NCI-H2171 treated with DMSO at 0.1 percent for 48 hours (cell line): ENCODE measurements at places on chromosomes 5 and 9.
A peak's percentile ranks its signal among the peaks of the same experiment; 100 is the strongest.

- DNase-seq = no peak
Measured at GRCh38 chr5:87945286-87945650, 323.4 kb downstream of the TMEM161B start.

- DNase-seq = no peak
Measured at GRCh38 chr9:98559561-98559960, 149.2 kb downstream of the GABBR2 start.

- DNase-seq = no peak
Measured at GRCh38 chr5:109805883-109806282, 116.2 kb downstream of the MAN2A1 start.

DNA sequence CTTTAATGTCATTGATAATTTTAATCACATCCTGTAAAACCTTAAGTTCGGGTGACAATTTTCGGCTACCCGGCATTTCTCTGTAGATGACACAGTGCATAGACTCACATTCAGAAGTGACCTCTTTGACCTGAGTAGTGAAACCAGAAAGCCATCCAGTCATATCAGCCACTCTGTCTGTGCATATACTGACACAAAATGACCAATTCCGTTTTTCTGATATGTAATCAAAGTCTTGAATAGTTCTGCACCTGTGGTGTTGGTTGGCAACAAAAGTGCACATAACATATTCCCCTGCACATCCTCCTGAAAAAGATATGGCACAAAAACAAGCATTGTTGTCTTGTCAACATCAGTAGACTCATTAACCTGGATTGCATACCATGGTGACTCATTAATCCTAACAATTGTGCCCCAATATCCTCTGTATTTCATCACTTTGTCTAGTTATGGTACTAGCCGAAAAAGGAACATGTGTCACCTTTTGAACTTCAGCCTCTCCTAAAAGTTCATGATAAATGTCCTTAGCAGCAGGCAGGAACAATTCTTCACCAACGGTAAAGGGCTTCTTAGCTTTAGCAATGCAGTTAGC is 4.6 kb upstream of the HNRNPA0 start:
- no peak for DNase-seq

DNA sequence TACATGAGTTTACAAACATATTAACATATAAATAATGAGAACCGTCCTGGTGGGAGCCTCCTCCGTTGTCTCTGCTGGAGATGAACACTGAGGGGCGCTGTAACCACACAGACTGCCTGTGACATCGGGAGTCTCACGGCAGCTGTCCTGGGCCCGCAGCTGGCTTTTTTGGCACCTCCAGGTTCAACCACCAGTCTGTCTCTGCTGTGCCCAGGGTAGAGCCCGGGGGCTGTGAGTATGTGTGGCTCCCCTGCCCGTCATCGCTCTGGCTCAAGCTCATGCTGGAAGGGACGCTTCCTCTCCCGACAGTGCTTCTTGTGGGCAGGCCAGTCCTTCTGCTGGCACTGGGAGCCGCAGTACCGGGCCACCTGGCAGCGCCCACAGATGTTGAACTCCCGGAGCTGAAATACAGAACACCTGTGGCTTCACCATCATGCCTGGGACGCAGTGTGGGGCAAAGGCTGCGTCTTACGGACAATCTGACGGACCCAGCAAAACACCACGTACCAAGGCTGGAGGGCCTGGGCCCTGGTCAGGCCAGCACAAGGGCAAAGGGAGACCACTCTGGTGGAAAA is 3.6 kb upstream of the DPH7 start:
- no peak for DNase-seq

GRCh38 chr9:124475158-124475867 is 25.1 kb downstream of the ADGRD2 start:
- DNase-seq = no peak

- no peak for DNase-seq
Measured at GRCh38 chr5:92980491-92980890, 600.5 kb downstream of the NR2F1-AS1 start.

DNA sequence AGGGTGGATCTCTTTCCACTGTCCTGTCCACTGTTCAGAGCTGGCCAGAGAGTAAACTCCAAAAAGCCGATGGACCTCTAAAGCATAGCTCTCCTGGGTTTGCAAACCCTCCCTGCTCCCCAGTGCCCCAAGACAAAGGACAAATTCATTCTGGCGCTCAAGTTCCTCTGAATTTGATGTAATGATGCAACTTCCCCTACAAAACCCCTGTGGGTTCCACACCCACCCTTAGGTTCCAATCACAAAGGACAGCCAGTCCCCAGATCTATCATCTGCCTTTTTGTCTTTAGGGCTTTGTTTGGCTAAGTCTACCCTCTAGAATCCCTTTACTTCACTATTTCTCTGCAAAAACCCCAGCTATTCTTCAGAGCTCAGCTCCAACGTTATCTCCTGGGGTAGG is 57.4 kb upstream of the SLC25A51 start:
- no peak for DNase-seq

DNA sequence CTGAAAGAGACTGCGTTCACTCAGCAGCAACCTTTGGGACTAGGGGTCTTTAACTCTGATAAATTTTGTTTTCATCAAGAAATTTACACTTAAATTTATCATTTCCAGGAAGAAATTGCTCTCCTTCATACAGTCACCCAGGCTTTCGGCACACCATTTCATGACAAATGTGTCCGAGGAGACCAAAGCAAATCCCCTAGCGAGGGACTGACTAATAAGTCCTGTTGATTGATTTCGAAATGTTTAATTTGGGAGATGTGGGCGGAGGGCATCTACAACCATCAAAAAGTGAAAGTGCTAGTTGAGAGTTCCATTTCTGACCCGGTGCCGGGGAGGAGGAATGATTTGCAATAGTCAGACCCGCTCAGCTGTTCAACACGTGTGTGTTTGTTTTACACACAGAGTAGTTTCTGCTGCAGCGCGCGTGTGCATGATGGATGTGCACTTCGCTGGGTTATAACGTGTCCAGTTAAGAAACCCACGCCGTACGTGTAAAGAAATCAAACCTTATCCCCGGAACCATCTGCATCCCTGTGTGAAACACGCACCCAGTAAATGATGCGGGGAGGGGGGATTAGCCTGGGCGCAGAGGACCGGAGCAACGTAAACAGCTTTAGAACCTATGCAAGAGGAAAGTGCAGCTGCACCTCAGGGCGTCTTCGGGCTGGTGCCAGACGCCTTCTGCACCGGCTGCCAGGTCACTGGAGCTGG is 845 bp upstream of the NR4A3 start:
- peak; percentile 78 for DNase-seq

DNA sequence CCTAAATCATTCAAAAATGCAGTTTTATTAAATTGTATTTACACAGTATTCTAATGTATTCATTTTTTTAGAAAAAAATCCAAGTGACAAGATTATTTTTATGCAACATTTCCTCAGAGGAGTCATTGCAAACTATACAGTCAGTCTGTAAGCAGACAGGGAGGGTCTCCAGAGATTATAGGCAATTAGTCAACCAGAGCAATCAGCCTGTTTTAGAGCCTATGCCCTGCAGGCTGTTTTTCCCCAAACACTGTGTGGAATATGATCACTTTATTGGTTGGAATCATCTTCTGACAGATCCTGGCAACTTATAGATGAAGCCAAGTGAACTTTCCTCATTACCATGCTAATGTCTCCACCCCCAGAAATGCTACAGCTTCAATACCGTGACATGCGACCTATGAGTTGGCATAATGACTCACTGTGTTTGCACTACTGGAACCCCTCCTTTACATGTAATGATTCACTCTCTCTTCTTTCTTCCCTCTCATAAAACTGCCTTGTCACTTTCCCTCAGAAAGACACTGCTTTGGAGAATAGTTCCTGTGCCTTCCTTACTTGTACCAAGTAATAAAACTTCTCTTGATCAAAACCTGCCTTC is 577.7 kb upstream of the FTMT start:
- no peak for DNase-seq

- no peak for DNase-seq
Measured at GRCh38 chr5:56543441-56544388, 271.6 kb upstream of the MAP3K1 start.

- no peak for DNase-seq
Measured at GRCh38 chr5:143879646-143880045, 67.7 kb downstream of the HMHB1 start.

GRCh38 chr5:1409381-1410110 is 35.7 kb downstream of the SLC6A3 start:
- DNase-seq = no peak

- no peak for DNase-seq
Measured at GRCh38 chr5:3103262-3103811, 351.9 kb upstream of the IRX2 start.

DNA sequence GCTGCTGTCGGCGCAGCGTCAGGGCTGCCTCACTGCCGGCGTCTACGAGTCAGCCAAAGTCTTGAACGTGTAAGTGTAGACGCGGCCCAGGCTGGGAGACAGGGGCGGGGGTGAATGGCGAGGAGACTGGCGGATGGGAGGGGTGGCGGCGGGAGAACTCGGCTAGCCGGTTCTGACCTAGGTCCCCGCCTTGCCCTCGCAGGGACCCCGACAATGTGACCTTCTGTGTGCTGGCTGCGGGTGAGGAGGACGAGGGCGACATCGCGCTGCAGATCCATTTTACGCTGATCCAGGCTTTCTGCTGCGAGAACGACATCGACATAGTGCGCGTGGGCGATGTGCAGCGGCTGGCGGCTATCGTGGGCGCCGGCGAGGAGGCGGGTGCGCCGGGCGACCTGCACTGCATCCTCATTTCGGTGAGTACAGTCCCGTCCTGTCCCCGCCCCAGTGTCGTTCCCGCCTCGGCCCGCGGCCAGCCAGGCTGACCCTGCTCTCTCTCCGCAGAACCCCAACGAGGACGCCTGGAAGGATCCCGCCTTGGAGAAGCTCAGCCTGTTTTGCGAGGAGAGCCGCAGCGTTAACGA is 745 bp downstream of the GADD45G start:
- peak; percentile 47 for DNase-seq

DNA sequence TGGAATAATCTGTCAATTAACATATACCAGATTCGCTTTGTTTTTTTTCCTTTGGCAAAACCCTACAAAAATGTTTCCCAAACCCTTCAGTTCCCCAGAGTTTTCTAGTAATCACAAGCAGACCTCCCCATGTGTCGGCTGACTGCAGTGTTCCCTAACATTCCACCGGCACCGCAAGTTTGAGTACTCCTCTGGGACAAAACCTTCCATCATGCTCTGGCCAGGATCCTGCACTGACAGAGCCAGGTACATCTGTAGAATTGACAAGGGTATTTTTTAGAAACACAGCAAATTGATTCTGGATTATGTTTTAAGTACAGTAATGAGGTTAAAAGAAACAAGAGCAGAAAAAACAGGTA is 174.7 kb downstream of the GAS1 start:
- DNase-seq = no peak

DNA sequence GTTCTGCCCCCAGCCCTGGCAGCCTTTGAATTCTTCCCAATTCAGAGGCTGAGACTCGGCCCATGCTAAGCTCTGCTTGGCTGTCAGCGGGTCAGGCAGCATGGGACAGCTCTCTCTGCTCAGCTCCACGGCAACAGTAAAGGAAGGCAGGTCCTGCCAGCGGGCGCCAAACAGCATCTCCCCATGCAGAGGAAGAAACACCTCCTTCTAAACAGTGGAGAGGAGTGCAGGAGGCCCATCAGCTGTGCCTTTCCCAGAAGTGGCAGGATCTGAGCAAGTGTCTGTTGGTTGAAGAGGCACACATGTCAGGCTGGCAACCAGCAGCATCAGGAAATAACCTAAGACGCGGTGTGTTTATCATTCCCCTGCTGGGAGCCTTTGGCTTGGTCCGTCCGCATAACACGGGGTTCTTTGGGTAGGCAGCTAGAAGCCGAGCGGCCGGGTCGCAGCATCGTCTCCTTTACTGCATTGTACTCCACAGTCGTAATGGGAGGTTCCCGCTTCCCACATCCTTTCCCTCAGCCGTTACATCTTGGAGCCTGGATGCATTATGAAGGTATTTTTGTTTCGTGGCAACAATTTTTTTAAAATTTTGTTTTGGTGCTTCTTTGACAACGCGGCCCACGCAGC is 42.7 kb upstream of the NCS1 start:
- DNase-seq = no peak

GRCh38 chr9:110933350-110934001 is 104.8 kb downstream of the LPAR1 start:
- DNase-seq = no peak

GRCh38 chr5:126754609-126755008 is 22.3 kb upstream of the LMNB1 start:
- DNase-seq = no peak

DNA sequence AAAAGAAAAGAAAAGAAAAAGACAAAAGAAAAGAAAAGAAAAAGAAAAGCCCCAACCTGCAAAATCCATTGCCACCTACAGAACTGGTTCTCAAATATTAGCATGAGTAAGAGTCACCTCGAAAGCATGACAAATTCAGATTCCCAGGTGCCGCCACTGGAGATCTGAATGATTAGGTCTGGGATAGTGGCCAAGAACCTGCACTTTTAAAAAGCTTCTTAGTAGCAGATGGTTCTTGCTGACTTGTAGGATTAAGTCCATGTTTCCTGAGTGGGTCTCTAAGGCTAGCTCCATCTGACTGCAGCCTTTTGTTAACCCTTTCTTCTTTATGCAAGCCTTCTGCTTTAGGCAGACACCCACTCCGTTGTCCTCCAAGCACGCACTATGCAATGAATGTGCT is 178.5 kb upstream of the CDH18 start:
- peak; percentile 86 for DNase-seq

DNA sequence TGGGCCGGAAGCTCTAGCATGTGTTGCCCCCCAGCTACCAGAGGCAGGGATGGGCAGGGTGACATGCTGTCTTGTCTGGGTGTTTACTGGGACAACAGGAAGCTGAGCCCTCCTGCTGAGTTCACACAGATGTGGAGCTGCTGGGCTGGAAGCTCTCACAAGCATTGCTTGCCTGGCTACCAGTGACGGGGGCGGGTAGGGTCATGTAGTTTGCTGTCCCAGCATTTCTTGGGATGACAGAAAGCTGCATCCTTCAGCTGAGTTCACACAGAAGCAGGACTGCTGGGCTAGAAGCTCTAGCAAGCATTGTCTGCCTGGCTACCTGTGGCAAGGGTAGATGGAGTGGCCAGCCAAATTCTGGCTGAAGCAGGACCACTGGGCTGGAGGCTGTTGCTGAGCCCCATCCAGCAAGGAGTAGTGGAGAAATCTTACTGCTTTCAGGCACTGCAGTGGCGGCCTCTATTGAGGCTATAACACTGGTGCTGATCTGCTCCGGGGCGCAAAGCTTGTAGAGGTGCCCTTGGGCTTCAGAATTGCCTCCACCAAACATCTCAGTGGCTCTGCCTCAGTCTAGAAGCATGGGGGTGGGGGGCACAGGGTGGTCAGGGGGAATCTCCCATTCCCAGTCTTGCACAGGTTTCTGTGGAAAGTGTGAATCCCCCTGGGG is 25.1 kb downstream of the POLK start:
- DNase-seq = no peak

- DNase-seq = no peak
Measured at GRCh38 chr9:94860678-94861588, 134.4 kb downstream of the AOPEP start.

GRCh38 chr9:77964258-77964657 is 67.4 kb downstream of the GNAQ start:
- DNase-seq = no peak
